ENCODE measurements at places on chromosomes 1 and 21.

- DNase-seq = no peak
These were observed 15.6 kb upstream of the RAP1A start for GRCh38 chr1:111603979-111604378.

- no peak for DNase-seq
These were observed 21.5 kb upstream of the CD2 start for GRCh38 chr1:116732726-116733125.

DNA sequence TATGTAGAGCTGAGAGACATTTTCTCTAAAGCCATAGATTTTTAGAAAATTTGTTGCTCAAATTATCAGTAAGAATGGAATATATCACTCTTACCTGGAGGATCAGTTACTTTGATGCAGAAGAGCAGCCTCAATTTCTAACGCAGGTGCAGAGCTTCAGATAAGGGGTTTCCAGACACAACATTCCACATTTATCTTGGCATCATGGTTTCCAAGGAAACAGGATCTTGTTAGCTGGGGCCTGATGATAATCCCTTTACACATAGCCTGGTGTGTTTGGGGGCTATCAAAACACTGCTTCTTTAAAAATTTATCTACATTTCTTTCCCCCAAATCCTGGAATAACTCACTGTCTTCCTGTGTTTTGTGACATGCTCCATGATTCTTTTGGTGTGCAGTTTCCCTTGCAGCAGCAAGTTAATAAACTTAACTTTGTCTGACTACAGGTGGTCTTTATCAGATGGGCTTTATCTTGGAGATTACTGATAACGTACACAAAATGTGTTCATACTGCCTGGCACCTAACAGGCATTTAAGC lies 2.7 kb upstream of the STX12 start:
- DNase-seq = no peak

- DNase-seq = no peak
These were observed 2.6 kb downstream of the TNFRSF18 start for GRCh38 chr1:1203561-1204424.

DNA sequence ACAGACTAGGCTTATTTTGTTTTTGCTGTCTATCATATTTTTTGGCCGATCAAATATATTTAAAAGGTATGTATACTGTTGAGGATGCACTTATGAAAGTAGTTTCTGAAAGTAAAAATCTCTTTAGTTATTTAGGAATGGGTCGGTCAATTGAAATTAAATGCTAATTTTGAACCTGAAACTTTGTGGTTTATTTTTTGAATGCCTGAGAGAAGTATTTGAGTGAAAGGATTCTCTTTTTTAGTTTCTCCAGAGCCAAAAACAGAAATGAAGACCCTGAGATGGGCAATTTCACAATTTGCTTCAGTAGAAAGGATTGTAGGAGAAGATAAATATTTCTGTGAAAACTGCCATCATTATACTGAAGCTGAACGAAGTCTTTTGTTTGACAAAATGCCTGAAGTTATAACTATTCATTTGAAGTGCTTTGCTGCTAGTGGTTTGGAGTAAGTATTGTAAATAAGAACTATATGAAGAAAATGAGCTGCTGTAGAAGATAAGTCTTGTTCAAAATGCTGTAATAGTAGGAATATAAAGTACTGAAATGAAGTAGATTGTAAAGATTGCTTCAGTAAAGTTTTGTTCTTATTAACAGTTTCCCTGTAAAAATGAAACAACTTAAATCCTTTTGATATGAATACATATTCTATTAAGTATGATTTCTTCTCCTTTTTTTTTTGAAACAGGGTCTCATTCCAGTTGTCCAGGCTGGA lies 11.5 kb downstream of the USP1 start:
- DNase-seq = no peak

DNA sequence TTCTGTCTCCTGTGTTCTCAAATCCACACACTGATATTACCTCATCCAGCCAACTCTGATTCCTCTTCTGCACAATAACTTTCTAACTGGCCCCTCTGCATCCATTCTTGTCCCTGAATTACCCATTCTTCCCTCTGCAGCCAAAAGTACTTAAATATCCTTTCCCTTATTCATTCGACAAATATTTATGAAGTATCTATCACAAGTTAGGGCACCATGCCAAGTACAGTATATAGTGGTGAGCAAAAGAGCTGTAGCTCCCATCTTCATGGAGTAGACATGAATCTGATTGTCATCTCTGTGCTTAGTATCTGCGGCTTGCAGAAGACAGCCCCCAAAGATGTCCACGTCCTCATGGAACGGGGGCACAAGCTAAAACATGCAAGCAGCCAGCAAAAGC lies 316.8 kb downstream of the SETD4 start:
- no peak for DNase-seq

GRCh38 chr21:31450980-31451379 lies 106.9 kb upstream of the TIAM1 start:
- DNase-seq = no peak

- no peak for DNase-seq
These were observed 147.1 kb downstream of the SLC45A1 start for GRCh38 chr1:8465013-8465412.

DNA sequence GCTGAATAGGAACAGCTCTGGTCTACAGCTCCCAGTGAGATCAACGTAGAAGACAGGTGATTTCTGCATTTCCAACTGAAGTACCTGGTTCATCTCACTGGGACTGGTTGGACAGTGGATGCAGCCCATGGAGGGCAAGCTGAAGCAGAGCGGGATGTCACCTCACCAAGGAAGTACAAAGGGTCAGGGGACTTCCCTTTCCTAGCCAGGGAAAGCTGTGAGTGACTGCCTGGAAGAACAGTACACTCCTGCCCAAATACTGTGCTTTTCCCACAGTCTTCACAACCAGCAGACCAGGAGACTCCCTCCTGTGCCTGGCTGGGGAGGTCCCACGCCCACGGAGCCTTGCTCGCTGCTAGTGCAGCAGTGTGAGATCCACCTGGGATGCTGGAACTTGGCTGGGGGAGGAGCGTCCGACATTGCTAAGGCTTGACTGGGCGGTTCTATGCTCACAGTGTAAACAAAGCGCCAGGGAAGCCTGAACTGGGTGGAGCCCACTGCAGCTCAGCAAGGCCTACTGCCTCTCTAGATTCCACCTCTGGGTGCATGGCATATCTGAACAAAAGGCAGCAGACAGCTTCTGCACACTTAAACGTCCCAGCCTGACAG lies 14.7 kb downstream of the CR1L start:
- DNase-seq = no peak

GRCh38 chr1:171600862-171601261 lies 21.2 kb upstream of the MYOCOS start:
- no peak for DNase-seq

- no peak for DNase-seq
These were observed 119.6 kb downstream of the HUNK start for GRCh38 chr21:31992391-31992790.

DNA sequence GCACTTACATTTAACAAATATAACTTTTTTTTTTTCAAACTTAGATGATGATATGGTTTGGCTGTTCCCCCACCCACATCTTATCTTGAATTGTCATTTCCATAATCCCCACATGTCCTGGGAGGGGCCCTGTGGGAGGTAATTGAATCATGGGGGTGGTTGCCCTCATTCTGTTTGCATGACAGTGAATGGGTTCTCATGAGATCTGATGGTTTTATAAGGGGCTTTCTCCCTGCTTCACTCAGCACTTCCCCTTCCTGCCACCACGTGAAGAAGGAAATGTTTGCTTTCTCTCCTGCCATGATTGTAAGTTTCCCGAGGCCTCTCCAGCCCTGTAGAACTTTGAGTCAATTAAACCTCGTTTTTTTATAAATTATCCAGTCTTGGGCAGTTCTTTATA lies 432.6 kb downstream of the AMY1C start:
- DNase-seq = no peak

GRCh38 chr1:61642475-61643232 lies 82.3 kb downstream of the TM2D1 start:
- DNase-seq = no peak

- DNase-seq = no peak
These were observed 25.4 kb upstream of the WDR26 start for GRCh38 chr1:224459966-224460365.

GRCh38 chr1:44012404-44012803 lies 18.9 kb downstream of the SLC6A9 start:
- no peak for DNase-seq

DNA sequence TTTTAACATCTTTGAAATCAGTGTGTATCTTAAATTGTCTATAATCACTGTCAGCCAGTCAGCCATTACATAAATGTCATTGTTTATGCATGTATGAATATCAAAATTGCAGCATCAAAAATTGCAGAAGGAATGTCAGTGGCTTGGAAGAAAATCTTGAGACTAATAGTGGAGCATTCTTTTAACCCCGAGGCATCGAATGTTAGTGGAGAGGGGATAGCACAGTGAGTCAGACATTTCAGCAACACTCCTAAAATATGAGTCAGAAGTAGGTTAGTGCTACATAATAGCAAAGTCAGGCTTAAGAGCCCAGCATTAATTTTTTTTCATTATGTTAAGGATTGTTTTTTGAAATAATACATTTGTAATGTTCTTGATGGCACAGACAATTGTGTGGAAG lies 45.5 kb downstream of the SNRPE start:
- no peak for DNase-seq

DNA sequence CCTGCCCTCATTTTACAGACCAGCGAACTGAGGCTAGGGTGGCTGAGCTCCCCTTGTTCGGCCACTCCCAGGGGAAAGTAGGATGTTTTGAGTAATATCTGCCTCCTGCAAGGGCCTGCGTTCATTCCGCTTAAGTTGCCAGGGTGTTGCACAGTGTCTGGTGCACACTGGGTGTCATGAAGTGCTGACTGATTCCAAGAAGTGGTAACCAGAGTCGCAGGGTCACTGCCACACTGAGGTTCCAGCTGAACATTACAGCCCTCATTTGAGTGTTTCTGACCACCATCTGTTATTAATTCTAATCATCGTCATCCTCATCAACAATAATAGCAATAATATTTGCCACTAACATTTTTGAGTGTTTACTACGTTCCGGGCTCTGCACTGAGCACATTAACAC lies 250.6 kb downstream of the KAZN start:
- DNase-seq = no peak

GRCh38 chr1:57060451-57060850 lies 94.6 kb upstream of the C8B start:
- no peak for DNase-seq

- no peak for DNase-seq
These were observed 195.8 kb downstream of the MATN1 start for GRCh38 chr1:30527511-30528140.

GRCh38 chr1:63931468-63931867 lies 157.7 kb downstream of the ROR1 start:
- DNase-seq = no peak

- DNase-seq = no peak
These were observed 7.6 kb downstream of the DNTTIP2 start for GRCh38 chr1:93871366-93871765.

GRCh38 chr1:59415881-59416280 lies 119.0 kb downstream of the FGGY start:
- no peak for DNase-seq

- peak; percentile 96 for DNase-seq
These were observed at the start of gene TESK2 for GRCh38 chr1:45490626-45491486. TSS of gene TESK2 (minus strand) at chr1:45491163. CDS start at chr1:45457785, 33,378 bp downstream.

DNA sequence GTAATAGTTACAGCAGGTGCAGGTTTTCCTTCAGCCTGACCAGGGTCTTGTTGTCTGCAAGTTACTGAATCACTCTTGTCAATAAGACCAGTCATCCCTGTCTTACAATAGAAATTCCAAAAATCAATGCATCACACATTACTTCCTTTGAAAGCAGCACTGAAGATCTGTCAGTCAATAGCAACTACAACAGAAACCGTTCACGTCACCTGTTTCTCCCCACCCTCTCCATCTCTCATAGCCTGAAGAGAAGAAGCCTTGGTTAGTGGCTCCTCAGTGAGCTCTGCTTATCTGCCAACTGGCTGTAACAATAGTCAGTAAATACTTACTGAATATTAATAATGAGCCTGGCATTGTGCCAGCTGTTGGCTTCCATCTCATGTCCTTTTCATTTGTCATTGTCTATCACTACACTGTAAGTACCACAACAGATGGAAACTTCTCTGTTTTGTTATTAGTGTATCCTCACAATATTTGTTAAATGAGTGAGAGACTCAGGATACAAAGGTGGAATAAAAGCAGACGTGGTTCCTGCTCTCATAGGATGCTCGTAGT lies 195.2 kb downstream of the S1PR1 start:
- DNase-seq = no peak

DNA sequence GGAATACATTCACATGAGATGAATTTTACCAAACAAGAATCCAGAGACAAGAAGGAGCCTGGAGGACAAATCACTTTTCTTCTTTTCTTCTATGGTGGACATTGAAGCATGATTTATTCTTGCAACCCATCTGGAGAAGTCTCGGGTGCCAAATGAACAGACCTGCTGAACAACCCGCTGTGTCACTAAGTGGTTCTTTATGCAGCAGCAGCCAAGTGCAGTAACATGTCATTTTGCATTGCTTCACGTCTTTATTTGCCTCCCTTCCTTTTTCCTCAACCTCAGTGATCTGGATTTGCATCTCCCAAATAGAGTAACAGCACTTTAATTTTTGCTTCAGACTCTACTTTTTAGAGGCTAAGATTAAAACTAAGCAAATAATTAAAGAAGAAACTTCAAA lies 50.0 kb upstream of the TENT5C start:
- no peak for DNase-seq

- no peak for DNase-seq
These were observed 15.8 kb upstream of the RNF223 start for GRCh38 chr1:1089731-1090423.

DNA sequence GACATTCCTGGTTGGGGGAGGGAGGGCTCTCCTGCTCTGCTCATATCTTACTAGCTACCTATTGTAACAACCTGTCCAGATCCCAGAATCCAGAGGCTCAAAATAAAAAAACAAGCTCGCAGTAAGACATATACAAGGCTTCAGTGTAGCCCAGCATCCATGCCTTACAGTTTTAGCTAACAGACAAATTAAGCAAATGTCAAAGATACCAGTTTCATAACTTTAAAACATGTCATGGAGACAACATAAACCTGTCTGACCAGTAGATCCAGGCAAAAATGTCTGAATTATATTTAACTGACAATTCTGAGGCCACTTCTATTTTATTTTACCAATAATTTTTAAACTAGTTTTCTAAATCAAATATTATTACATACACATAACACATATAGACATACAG lies 167.7 kb upstream of the TNR start:
- no peak for DNase-seq

- DNase-seq = no peak
These were observed 92.9 kb upstream of the TTC39A start for GRCh38 chr1:51423073-51423821.
